Spinal cord (tissue), 10 donors: ENCODE measurements at places on chromosomes 2 and 18. TPM values are rescaled to one million over a fixed set of nuclear protein-coding genes. Genes with fewer than 3 reads are reported as not detected.

Gene OR6B3
- not detected for polyA plus RNA-seq

Gene GALR1
- 2.5 TPM for polyA plus RNA-seq

Gene ALK
- polyA plus RNA-seq = 16.7 TPM

Gene PPP1R1C
- 9.7 TPM for polyA plus RNA-seq

Gene NTSR2
- polyA plus RNA-seq = 3.5 TPM

Gene KRTCAP3
- 2.6 TPM for polyA plus RNA-seq

Gene TMEM87B
- 10.3 TPM for polyA plus RNA-seq

Gene FAM228B
- polyA plus RNA-seq = 30.4 TPM

Gene ITPRID2
- polyA plus RNA-seq = 73.9 TPM

Gene ITM2C
- 657 TPM for polyA plus RNA-seq

Gene TWIST2
- 5.2 TPM for polyA plus RNA-seq

Gene UGT1A8
- not detected for polyA plus RNA-seq

Gene FEZ2
- polyA plus RNA-seq = 100 TPM

Gene NEU2
- not detected for polyA plus RNA-seq
